ENCODE measurements at places on chromosomes 16 and 17. TPM values are rescaled to one million over a fixed set of nuclear protein-coding genes. Genes with fewer than 3 reads are reported as not detected.

DNA sequence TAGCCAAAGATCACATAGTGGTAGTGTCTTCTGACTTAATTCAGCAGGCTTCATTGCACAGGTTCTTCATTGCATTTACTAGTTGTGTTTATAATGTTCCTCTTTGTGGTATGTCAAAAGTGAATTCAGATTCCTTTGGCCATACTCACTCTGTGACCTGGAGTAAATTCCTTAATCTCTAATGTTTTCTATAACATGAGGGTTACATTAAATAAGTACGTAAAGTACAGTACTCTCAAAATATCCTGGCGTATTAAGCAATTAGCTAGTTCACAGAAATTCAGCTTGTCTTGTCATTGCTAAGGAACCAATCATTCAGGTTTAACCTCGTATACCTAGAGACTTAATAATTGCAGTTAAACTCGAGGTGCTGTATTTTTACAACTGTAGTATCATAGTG lies 4.2 kb downstream of the RPS6KB1 start:
- no peak for DNase-seq

GRCh38 chr17:41985919-41986318 lies 19.3 kb downstream of the CNP start:
- DNase-seq = no peak

- DNase-seq = no peak
These were observed 147.5 kb downstream of the KCNJ12 start for GRCh38 chr17:21523497-21524210.

- no peak for DNase-seq
These were observed 841 bp downstream of the ALOXE3 start for GRCh38 chr17:8117367-8117979.

GRCh38 chr17:66355510-66355909 lies 53.1 kb downstream of the PRKCA start:
- DNase-seq = no peak

DNA sequence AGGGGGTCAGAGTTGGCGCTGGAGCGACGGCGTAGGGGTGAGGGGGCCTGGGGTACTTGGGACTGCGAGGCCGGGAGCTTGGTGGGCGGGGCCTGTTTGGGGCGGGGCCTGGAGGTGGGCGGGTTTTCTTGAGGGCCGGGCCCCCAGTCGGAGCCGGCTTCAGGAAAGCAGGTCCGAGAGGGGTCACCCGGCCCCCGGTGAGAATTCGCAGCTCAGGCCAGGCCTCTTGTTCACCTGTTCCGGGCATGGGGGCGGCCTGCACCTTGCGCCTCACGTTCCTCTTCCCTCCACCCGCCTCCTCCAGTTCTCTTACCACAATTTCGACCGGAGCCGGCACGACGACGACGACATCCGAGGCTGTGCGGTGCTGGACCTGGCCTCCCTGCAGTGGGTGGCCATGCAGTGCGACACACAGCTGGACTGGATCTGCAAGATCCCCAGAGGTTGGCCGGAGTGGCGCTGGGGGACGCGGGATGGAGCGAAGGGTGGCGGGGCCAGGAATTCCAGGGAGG lies 52.5 kb downstream of the MRC2 start:
- no peak for DNase-seq

- DNase-seq = no peak
These were observed 28.6 kb upstream of the HYDIN start for GRCh38 chr16:71259086-71259485.

GRCh38 chr16:51313198-51313597 lies 162.1 kb upstream of the SALL1 start:
- no peak for DNase-seq

DNA sequence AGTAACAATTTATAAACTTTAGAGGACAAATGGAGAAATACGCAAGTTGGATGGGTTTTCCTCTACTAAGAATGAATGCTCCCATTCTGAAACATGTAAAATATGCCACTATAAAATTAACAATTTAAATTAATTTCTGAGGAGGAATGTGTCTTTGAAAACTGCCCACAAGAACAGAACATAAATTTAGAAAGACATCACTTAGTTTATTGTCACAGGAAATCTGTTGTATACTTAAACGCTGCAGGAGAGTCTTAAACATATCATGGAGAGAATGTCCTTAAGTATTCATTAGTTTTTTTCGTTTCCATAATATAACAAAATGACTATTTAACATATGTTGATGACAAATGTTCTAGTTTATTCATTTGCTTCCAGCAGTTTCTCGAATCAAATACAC lies 29.6 kb downstream of the USP32 start:
- DNase-seq = no peak

- DNase-seq = no peak
These were observed 265.2 kb downstream of the XYLT1 start for GRCh38 chr16:17205279-17206211.

DNA sequence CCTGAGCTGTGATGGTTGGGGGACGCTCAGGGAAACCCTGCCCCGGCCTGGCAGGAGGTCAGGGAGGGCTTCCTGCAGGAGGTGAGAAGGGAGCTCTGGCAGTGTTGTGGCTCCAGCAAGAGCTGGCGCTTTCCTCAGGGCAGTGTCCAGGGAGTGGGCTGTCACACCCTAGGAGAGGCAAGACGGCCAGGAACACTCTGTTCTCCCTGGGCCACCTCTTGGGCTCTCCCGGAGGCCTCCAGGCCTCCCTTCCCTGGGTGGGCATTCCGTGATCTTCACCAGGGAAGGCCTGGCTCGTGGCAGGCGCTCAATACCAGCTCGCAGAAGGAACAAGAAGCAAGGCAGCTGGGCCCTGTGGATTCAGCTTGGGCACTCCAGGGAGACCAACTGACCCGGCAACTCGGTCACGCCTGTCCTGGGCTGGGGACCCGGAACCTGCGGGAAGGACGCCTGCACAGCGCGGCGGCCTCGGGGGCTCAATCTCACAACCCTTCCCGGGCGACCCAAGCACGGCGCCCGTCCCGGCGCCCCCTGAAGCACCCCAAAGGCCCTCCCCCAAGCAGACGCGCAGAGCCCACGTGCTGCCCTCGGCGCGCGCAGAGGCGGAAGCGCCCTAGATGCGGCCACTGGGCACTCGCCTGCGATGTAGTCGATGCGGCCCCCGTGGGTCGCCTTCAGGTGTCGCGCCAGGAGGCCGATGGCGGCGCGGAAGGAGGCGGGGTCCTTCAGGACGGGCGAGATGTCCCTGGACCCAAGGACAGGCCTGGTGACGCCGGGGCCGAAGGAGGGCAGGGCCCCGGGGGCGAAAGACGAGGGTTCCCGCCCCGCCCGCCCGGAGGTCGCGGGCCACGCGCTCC lies 588 bp downstream of the APRT start:
- DNase-seq = peak; percentile 59

DNA sequence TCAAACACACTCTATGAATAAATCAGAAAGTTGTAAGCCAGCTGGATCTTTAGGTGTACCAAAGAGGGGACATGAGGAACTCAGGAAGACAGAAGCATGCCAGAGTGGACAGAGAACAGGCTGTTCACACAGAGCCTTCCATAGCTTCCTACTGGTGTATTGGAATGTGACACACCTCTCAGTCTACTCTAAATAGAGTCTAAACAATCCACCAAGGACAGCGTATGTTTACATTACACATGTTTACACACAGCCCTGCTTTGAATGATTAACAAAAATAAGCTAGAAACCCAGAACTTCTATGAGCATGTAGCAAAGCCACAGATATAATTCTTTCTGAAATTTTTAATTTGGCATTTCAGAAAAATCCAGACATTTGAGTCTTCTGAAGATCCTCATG lies 1279.0 kb upstream of the CDH8 start:
- DNase-seq = no peak

DNA sequence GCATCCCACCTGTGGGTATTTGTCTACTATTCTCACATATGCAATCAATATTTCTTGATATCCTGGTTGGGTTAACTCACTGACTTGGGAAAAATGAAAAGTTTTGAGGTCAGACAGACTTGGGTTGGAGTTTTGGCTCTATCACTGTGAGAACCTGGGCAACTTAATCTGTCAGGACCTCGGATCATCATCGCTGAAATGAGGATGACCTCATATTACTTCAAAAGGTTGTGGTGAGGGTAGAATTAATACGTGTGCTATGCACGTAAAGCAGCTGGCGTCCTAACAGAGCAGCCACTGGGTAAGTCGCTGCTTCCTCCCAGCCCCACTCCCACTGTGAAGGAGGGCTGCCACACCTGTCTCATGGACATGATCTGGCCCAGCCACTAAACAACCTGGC lies 57.3 kb downstream of the COG7 start:
- no peak for DNase-seq

DNA sequence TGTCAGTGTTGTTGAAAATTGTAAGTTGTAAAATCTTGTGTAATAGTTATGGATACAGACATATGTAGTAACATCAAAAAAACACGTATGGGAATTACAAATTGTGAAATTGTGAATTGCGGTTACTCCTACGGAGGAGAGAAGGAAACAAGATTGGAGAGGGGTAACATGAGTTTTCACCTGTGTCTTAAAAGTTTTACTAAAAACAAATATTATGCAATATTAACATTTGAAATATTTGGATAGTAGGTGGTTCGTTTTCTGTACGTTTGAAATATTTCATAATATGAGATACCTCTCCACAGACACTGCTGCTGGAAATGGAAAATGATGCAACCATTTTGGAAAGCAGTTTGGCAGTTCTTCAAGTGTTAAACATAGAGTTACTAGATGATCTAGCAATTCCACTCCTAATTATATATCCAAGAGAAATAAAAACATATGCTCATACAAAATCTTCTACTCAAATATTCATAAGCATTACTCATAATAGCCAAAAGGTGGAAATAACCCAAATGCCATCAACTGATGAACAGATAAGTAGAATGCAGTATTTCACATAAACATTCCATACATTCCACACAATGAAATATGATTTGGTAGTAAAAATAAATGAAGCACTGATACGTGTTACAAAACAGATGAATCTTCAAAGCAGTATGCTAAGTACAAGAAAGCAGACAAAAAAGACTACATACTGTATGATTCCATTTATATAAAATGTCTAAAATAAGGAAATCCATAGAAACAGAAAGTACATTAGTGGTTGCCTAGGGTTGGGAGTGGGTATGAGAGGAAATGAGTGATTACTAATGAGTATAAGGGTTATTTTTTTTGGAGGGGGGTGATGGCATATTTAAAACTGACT lies 40.7 kb upstream of the ABCA10 start:
- DNase-seq = no peak

DNA sequence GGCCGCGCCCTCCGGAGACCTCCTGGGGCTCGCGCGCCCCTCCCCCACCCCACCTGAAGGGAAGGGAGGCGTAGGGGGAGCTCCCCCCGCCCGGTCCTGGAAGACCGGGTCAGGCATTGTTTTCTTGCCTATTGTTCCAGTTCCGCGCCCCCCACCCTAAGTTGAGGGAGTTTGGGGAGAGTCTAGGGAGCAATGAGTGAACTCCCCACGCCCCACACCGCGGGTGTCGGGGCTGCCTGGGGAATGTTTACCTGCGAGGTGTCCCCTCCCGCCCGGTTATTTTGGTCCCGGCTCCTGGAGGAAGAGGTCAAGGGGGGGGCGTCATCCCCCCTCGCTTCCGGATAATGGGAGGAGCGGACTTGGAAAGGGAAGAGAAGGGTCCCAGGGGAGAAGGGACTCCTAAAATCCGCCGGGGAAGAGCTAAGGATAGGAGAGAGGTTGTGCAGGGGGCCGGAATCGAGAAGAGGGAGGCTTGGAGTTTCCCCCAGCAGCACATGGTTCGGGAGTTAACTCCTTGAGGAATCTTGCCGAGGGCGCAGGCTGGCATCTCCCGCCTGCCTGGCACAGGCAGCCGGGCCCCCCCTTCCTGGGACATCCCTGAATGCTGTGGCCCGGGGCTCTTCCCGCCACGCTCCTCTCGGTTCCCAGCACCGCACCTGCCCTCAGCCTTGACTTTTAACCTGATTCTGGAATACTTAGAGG lies 881 bp downstream of the MLLT6 start:
- DNase-seq = no peak

GRCh38 chr17:32928586-32929535 lies 908 bp downstream of the TMEM98 start:
- DNase-seq = no peak

GRCh38 chr17:45087504-45087975 lies 26.4 kb downstream of the NMT1 start:
- no peak for DNase-seq

Gene EVPL
- 26.9 TPM for polyA plus RNA-seq

Gene ATXN2L
- 88.4 TPM for polyA plus RNA-seq

Gene PRSS27
- 1.2 TPM for polyA plus RNA-seq

Gene KRT13
- polyA plus RNA-seq = 2.7 TPM

Gene SMIM36
- polyA plus RNA-seq = not detected

Gene MRTFB
- polyA plus RNA-seq = 35.0 TPM
